Posterior cingulate gyrus (tissue), 11 donors: ENCODE measurements at places on chromosomes 12 and 14.

DNA sequence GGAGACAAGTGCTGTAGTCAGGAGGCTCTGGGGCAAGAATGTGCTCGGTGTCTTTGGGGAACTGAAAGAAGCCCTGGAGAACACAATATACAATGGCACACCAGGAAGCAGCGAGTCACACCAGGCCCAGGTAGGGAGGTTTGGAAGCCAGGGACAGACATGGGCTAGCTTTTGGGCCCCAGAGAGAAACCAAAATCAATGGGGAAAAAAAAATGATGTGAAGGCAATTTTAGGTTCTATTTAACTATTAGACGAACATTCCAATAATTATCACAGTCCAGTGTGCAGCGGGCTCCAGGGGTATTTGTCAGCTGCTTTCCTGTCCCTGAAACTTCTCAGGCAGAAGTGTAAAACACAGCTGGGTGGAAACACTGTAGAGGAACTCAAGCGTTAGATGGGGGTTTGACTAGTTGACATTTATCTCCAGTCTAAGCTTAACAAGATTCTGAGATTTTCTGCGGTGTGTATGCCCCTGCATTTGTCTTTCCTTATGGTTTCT lies 21.8 kb upstream of the EGLN3 start:
- no peak for DNase-seq

DNA sequence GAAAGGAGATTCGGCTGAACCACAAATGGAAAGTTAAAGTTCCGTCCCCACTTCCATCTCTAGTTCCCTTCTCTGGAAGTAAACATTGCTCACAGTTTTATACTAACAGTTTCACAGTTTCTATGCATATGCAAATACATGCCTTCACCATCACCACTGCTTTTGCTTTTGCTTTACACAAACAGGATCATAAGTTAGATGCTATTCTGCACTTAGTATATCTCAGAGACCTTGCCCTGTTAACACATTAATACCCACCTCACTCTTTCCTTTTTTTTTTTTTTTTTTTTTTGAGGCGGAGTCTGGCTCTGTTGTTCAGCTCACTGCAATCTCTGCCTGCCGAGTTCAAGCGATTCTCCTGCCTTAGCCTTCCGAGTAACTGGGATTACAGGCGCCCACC lies 890 bp downstream of the TEP1 start:
- DNase-seq = no peak

GRCh38 chr12:49885118-49885517 lies 18.6 kb downstream of the FAIM2 start:
- DNase-seq = no peak

DNA sequence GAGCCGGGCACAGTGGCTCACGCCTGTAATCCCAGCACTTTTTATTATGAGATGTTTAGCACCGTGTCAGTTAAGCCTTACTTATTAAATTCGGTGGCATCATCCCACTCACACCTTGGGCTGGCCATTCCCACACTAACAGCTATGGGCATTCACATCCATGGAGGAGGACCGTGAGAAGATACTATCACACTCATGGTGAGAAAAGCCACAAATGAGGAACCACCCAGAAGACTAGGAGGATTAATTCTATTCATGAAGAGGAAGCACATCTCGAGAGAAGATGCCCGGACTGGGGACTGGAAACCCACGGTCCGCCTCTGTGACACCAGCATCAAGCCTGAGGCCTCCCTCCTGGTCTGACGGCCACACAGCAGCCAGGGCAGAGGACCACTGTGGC lies 4.9 kb downstream of the CDC42BPB start:
- no peak for DNase-seq

GRCh38 chr14:46063872-46064271 lies 587.7 kb downstream of the RPL10L start:
- DNase-seq = no peak

- DNase-seq = peak; percentile 25
Measured at GRCh38 chr12:123973552-123974341, 732 bp downstream of the ZNF664 start.
